ENCODE measurements at places on chromosomes 16 and 17.

GRCh38 chr17:5485270-5486205 is at the start of gene DERL2:
TSS of gene DERL2 (minus strand) at chr17:5486178. CDS start at chr17:5486161, 17 bp downstream.
- no peak for DNase-seq

DNA sequence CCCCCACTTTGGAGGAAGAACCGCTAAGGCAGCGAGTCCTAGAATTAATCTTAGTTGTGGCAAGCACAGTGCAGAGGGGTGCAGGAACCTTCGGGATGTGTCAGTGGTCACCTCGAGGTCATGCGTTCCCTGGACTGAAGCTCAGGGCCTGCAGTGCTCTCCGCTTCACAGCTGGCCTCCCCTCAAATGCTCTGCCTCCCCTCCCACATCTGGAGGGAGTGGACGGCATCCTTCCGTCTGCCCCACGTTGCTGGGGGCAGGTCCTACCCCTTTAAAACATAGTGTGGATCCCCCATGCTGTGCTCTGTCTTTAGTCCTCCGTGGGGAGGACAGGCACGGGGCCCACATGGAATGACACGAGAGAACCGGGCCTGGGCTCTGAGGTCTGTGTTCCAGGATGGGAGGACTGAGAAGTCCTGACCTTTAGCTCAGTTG is 99.5 kb upstream of the CDC42EP4 start:
- no peak for DNase-seq

DNA sequence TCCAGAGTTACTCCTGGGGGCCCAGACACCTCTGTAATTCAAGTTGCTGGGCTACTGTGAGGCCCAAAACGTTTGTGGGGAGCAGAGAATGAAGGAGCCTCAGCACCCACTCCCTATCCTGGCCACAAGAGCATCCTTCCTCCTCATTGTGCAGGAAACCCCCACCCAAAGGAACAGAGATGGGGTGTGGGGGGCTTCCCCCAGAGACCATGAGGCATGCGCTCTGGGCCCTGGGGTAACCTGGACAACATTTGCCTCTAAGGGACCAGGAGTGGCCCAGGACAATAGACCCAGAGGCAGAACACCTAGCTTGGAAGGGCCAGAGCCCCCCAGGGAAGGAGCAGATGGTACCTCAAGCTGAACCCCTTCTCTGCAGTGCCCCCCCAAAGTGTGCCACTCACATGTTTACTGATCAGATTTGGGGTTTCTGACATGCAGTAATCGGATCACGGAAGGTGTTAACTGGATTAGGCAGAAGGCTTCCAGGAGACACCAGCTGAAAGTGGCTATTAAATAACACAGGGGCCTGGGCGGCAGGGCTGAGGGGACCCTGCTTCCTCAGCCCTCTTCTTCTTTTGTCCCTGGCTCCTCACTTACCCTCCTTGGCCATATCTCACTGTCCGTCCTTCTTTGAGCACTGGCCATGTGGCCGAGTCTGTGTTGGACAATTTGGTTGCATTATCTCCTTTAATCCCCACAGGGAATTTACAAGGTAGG is 50.8 kb downstream of the SDK2 start:
- DNase-seq, result no peak

DNA sequence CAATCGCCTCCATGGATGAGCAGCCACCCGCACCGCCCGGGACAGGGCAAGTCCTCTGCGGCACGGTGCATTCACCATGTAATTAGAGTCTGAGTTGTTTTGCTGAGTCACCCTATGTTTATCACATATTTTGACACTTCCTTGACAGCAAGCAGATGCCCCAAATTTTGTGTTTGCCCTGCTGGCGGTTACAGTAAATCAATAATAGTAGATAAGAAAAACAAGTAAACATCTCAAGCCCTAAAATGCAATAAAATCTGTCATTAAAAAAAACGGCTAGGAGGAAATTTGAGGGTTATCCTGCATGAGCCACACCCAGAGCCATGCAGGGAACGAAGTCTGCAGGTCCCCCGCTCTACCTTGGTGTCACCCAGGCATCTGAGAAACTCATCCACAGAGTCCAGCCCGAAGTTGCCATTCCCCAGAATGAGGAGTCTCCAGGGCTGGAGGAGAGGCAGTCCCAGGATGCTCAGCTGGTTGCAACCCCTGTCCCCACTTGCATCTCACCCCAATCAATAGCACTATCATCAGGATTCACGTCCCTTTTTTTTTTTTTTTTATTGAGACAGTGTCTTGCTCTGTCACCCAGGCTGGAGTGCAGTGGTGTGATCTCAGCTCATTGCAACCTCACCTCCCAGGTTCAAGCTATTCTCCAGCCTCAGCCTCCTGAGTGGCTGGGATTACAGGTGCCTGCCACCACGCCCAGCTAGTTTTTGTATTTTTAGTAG is 16.5 kb upstream of the ST6GALNAC1 start:
- no peak for DNase-seq

- DNase-seq, result peak; percentile 81
Measured at GRCh38 chr17:76679239-76679638, 31.5 kb downstream of the MXRA7 start.

GRCh38 chr16:11076259-11077018 is 132.1 kb downstream of the CLEC16A start:
- no peak for DNase-seq

DNA sequence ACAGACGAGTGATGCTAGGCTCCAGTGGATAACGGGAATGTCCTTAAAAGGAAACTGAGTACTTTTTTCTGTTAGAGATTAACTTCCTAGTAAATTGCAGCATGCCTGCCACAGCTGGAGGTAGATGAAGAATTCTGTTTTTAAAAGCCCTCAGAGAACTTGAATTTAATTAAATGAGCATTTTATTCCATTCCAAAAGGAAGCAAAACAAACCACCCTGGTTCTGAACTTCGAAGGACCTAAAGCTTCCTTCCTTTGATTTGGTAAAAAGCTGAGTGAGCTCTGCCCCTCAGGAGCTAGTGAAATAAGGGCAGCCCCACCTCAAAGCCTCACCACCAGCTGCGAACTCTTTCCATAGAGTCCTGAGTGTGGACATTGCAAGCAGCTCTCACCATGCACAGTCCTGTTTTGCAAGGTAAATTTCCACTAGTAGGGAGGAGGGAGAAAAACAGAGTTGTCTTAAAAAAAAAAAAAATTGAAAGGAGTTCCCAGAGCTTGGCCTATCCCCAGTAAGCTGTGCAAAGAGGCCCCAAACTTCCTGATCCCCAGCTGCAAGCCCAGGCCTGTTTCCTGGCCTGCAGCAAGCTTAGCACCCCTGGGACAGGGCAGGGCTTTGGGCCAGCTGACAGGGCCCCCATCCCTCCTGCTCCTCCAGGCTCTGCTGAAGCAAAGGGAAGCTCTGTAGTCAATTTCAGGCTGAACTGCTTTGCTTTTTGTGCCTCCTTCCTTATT is 11.2 kb downstream of the CHD9NB start:
- no peak for DNase-seq

GRCh38 chr17:7834542-7834956 is 532 bp downstream of the KDM6B start:
- peak; percentile 34 for DNase-seq

- no peak for DNase-seq
Measured at GRCh38 chr17:75063201-75063600, 16.2 kb downstream of the KCTD2 start.

DNA sequence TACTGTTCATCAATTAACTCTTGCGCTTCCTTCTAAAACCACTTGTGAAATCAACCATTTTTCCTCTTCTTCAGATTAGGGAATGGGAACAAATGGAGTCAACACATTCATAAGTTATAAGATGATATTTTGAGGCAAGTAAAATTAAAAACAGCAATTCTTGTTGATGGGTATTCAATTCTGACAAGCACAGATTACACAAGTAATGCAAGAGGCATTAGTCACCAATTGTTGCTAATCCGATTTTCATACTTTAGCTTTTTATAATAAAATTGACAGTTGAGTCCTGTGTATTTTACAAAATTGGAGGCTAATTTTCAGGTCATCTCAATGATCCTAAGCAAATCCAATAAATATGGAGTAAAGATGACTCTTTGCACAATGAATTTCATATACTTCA is 918.4 kb upstream of the SOX9 start:
- no peak for DNase-seq

- no peak for DNase-seq
Measured at GRCh38 chr16:84614073-84614459, 3.8 kb downstream of the COTL1 start.

GRCh38 chr16:77386831-77387814 is 47.7 kb downstream of the ADAMTS18 start:
- no peak for DNase-seq

GRCh38 chr17:79520167-79521165 is 90.4 kb downstream of the RBFOX3 start:
- no peak for DNase-seq

DNA sequence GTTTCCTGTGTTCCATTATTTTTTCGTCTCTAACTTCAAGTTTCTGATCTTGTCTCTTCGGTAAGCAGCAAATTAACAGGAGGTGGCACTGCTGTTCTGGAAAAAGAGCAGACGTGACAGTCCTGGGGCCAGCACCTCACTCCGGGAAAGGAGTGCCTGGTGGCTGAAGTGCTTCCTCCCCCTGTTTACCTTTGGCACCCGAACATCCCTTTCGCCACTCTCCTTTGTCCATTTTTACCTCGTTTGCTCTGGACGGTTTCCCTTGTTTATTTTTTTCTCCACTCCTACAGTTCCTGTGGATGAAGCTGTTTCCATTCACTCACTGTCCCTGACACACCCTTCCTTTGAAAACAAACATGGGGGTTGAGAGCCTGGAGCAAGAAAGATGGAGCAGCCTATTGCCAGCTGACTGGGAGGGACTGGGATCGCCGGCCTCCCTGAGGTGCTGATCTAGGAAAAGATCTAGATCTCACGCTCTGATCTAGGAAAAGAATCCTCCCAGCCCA is 12.6 kb downstream of the SAP30BP start:
- DNase-seq, result no peak

- DNase-seq, result no peak
Measured at GRCh38 chr16:47927330-47927729, 228.5 kb downstream of the ABCC12 start.

DNA sequence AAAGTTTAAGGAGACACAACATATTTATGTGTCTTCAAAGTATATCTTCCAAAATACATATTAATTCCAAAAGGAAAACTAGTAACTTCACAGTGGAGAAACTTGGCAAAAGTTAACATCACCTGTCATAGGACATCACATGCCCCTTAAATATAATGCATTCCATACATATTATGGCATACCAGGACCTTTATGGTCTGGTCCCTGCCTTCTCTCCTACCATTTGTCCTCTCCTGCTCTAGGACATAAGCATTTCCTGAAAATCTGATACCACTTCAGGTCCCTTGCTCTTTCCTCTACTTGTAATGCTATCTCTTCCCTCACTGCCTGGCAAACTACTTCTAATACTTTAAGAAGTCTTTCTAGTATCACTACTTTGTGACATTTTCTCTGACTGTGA is 168.1 kb upstream of the RBL2 start:
- DNase-seq, result no peak

- DNase-seq, result no peak
Measured at GRCh38 chr17:75061618-75062017, 14.6 kb downstream of the KCTD2 start.

- DNase-seq, result peak; percentile 76
Measured at GRCh38 chr16:11613381-11614303, 26.9 kb upstream of the LITAF start.

DNA sequence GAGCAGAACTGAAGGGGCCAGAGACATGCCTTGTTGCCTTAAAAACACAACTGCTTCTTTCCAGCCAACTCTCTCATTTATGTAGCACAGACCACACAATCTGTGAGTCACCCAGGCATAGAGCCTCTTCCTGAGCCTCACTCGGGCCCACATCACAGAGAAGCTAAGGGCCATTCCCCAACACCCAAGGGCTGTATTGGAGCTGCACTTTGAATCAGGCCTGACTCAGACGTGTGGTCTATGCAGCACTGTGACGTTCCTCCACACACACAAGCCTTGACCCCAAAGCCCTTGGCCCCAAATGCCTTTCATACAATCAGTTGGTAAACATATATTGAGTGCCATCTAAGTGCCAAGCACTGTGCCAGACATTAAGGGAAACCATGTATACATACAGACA is 308.9 kb upstream of the DYNLRB2 start:
- no peak for DNase-seq

GRCh38 chr17:15086776-15087295 is 178.3 kb downstream of the PMP22 start:
- DNase-seq, result no peak

DNA sequence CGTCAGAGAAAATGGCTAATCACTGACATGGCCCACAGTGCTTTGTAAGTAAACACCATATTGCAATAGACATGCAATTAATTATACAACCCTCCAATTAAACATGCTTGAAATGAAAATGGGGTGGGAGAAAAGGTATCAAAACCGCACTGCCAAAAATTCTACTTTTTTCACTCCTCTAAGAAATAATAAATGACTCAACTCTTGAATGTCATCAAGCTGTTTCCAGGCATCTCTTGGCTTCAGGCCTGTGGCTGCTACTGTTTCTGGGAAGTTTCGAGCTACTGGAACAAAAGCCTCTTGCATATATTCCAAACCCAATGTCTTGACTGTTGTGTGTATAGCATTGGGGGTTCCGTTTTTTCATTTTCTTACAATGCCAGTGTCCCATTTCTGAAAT is 412.6 kb downstream of the RBFOX1 start:
- DNase-seq, result no peak

GRCh38 chr16:22763437-22764080 is 50.4 kb upstream of the HS3ST2 start:
- DNase-seq, result peak; percentile 15

DNA sequence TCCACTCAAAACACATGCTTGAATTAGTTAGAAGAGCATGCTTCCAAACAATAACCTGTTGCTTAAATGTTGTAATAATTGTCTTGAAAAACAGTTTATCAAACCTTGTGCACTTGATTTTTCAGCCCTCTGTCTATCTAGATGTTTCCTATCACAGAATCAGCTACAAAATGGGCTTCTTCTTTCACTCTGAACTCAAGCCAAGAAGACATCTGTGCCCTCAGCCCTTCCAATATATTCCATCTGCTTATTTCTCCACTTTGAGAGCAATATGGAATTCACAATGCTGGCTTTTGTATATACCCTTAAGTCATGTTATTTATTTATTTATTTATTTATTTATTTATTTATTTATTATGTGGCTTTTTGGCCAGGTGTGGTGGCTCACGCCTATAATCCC is 234.2 kb downstream of the TOX3 start:
- no peak for DNase-seq

DNA sequence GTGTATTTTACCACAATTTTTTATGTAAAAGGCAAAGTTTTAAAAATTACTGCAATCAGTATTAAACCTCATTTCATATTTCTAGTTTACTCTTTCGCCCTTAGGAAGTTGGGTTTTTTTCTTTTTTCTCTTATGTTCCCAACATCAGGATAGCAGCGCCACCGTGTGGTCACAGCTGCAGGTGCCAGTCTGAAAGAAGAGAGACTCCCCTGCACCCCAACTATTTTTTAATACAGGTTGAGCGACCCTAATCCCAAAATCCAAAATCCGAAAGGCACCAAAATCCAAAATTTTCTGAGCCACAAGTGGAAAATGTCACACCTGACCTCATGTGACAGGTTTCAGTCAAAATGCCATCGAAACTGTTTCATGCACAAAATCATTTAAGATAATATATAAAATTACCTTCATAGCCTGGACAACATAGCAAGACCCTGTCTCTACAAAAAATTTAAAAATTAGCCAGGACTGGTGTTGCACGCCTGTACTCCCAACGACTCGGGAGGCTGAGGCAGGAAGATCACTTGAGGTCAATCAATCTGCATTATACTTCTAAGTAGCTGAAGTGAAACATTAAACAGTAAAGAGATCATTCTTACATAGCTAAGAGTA is 21.8 kb upstream of the ASGR2 start:
- DNase-seq, result peak; percentile 73

Data from SK-MEL-5 (cell line).